Skin of body (tissue), 3 donors: ENCODE measurements at places on chromosomes 2 and 18.

DNA sequence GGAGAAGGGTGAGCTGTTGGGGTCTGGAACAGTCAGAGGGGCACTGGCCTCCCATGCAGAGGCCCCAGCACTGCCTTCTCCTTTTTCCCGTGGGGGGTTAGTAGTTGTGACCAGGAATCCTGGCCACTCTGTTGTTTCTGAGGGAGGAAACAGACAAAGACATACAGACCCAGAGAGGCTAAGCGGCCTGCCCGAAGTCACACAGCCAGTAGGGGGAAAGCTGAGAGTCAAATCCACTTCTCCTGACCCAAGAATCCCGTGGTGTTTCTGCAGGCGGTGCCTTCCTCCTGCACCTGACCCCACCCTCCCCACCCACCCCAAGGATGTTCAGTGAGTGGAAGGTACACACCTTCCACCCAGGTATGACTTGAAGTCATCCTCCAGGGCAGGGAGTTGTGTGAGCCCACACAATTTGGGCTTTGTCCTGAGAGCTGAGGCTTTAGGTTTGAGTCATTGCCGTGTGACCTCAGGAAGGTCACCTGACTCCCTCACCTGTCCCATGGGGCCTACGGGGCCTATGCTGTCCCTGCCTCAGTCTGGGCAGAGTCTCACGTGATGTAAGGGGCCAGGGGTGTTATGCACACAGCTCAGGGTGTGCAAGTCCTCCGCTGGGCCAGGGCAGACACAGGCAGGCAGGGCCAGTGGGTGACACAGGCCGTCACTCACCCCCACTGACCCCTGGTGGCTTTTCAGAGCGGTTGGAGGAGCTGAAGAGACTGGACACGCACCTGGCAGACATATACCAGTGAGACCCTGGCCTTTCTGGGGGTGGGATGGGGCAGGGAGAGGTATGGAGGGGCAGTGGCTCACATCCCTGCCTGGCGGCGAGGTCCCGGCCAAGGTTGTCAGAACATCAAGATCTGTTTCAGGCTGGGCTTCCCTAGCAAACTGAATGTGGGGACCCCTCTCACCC, 5.0 kb downstream of the NT5DC4 start:
- DNase-seq: no peak

DNA sequence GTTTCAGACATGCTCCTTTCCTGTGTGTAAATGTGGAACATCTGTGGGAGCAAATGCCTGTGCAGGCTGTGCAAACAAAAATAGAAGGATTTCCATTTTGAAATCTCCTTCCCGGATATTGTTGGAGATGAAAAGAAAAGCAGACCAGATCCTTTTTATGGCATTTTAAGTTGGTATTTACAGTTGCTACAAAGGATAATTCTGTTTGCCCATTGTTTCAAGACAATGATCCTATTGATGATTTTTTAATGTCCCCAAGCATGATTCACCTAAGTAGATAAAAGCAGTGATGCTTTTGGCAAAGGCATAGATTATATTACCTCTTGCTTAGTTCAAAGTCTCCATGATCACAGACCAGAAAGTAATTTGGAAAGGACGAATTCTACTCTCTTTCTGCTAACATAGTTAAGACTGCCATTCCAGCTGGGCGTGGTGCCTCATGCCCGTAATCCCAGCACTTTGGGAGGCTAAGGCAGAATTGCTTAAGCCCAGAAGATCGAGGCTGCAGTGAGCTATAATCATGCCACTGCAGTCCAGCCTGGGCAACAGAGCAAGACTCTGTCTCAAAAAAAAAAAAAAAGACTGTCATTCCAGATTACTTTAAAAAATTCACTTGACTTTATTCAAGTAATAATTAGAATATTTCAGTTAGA, 209.6 kb upstream of the SLC39A10 start:
- DNase-seq: no peak

DNA sequence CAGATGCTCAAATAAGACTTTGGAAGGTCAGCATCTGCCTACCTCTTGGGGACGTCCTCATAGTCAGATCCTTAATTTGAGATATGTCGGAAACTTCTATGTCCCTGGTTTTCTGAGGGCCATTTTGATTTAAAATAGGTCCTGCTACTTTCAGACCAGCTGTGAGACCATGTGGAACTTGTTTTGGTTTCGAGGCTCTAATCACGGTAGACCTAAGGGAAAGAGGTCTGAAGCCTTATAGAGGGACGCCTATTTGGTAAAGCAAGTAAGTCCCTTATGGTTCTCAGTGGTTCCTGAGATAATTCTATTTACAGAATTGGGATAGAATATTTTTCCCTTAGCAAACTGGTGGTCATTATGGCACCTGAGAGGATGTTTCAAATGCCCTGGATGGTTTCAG, 75.1 kb downstream of the RFTN2 start:
- DNase-seq: no peak

DNA sequence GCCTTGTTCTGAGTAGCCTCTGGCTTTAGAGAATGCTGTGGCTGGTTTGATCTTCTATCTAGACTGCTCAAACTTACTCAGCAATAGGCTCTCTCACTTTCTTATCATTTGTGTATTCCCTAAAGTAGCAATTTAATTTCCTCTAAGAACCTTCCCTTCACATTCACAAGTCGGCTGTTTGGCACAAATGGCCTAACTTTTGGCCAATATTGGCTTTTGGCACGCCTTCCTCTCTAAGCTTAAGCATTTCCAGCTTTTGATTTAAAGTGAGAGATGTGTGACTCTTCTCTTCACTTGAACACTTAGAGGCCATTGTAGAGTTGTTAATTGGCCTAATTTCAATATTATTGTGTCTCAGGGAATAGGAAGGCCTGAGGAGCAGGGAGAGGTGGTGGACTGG, 219.5 kb upstream of the PXDN start:
- DNase-seq: no peak

- DNase-seq: no peak
These were observed 178.0 kb downstream of the DLGAP1 start for GRCh38 chr18:4276953-4277585.

GRCh38 chr2:236177967-236178889, 10.0 kb upstream of the GBX2 start:
- peak; percentile 8 for DNase-seq

GRCh38 chr18:31563778-31564177, 27.9 kb upstream of the TTR start:
- no peak for DNase-seq

GRCh38 chr2:199707593-199708185, 143.3 kb downstream of the FTCDNL1 start:
- DNase-seq: no peak

GRCh38 chr2:108316461-108317258, 28.0 kb downstream of the SULT1C2 start:
- DNase-seq: no peak

- DNase-seq: no peak
These were observed 157.9 kb downstream of the LNPK start for GRCh38 chr2:175844169-175844568.

DNA sequence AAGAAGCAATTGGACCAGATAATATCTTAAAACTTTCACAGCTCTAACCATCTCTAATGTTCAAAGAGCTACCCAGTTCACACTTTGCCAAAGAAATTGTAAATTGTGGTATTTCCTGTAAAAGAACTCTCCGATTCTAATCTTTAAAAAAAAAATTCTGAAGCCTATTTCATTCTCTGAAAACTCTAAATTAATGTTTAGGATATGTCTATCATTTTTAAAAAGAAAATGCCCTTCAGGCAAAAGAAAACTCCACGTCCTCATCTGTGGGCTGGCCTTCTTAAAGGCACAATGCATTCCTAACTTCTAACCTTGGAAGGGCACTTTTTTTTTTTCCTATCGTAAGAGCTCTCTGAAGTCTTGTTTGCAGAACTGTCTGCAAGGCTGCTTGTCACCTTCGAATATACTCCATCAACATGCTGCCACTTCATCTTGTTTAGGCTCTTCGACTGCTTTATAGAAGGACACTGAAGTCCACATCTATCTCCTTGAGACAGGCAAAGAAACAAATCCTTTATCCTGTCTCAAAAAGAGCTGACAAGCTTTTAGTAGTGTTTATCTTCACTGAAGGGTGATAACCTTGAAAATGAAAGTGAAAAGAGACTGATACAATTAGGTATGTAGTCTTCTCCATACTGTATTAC, 124.3 kb upstream of the SLC39A10 start:
- DNase-seq: no peak

GRCh38 chr2:46308081-46308480, 10.9 kb downstream of the EPAS1 start:
- no peak for DNase-seq

GRCh38 chr2:10665833-10666232, 23.9 kb downstream of the NOL10 start:
- DNase-seq: no peak

GRCh38 chr2:9234680-9235146, 28.1 kb downstream of the ASAP2 start:
- DNase-seq: no peak

DNA sequence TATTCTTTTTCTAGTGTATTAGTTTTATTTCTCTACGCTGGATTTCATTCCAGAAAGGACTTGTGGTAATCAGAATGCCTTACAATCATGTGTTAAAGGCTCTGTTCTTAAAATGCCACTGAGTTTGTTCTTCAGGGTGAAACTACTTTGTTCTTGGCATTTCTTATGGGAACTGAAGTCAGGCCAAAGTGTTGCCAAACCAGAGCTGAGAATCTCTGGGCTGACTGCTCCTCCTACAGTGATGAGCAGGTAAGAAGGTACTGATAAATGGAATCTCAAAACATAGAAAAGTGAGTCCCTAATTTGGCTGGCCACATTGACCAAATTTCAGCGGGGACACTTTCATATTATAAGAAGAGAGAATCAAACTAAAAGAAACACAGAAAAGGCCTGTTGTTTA, 55.1 kb upstream of the ZNF397 start:
- DNase-seq: no peak

DNA sequence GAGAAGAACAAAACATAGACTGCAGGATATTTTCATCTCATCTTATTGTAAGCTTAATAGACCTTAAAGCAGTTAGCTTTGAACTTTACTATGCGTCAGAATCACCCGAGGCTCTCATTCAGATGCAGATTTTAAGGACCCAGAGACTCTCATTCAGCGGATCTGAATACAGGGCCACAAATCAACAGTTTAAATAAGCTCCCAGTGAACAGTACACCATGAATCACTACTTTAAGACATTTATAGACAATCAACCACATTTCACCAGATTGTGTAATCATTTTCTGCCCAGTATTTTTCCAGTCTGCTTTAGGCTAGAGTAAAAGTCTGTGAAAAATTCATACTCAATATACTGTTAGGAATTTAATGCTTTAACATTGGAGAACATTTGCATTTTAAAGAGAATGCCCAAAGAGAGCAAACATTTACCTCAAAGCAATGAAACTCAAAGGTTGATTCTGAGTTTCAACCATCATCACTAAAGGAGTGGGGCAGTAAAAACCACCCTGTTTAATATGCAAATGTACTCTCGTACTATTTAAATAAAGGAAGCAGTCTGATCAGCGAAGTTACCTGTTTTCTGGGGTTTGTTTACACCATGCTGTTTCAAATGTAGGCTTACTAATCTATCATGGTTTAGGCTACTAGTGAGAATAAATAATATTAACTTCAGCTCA, 11.0 kb upstream of the ALPK2 start:
- DNase-seq: no peak

- no peak for DNase-seq
These were observed 409.6 kb downstream of the FBXO15 start for GRCh38 chr18:73737990-73738389.

DNA sequence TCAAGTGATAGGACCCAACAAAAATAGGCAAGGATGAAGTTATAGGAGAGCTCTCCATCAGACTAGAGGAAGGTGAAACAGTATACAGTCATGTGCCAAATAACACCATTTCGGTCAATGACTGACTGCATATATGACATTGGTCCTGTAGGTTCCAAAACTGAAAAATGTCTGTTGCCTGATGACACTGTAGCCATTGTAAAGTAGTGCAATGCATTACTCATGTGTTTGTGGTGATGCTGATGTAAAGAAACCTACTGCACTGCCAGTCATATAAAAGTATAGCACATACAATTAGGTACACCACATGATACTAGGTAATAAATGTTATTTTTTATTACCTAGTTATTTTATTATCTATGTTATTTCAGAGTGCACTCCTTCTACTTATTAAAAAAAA, 147.9 kb downstream of the GREB1L start:
- DNase-seq: no peak

DNA sequence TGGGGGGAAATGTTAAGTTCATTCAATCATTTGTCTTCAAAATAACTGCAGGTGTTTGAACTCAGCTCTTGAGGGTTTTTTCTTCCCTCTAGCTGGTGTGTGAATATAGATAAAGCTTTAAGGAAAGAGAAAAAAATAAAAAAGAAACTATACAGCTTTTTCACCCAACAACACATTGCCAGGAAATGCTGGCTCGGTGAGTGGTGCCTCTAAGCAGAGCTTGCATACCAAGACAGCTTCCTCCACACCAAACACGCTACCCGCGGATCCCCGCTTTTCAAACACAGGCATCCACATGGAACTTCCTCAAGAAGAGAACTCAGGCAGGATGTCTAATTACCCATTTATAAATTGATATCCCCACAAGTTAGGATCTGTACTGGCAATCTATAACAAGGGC, 69.8 kb upstream of the TANK start:
- no peak for DNase-seq

- no peak for DNase-seq
These were observed 32.1 kb upstream of the SLC66A3 start for GRCh38 chr2:11123001-11123809.

GRCh38 chr2:200356321-200356720, 49.8 kb downstream of the SPATS2L start:
- DNase-seq: peak; percentile 90
